ENCODE measurements at places on chromosomes 2 and 18.

- DNase-seq, result peak; percentile 75
Measured at GRCh38 chr2:178404368-178404767, 46.6 kb downstream of the PRKRA start.

GRCh38 chr2:218003281-218003944 is 618 bp upstream of the TNS1 start:
- DNase-seq, result peak; percentile 92

GRCh38 chr2:9779596-9780264 is 63.5 kb upstream of the TAF1B start:
- no peak for DNase-seq

GRCh38 chr2:207223051-207223450 is 57.3 kb upstream of the KLF7 start:
- no peak for DNase-seq

DNA sequence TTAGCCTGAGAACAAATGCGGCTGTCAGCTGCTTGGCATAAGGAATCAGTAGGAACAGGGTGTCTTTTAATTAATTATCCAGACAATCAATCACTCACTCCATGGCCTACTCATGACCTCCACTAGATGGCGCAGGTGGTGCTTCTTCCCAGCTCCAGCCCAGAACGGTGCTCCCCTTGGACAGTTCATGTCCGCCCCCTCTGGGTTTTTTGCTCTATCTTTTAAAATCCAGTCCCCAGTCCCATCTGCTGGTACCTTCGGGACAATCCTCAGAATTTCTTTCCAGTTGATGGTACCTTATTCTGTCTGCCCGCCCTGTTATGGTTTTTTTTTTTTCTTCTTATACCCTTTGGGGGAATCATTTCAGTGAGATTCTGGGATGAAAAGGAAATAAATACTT is 99.8 kb downstream of the CACNB4 start:
- DNase-seq, result peak; percentile 42

- no peak for DNase-seq
Measured at GRCh38 chr18:77138270-77138669, 5.7 kb upstream of the MBP start.

GRCh38 chr2:168246483-168247340 is 683 bp downstream of the STK39 start:
- peak; percentile 78 for DNase-seq

DNA sequence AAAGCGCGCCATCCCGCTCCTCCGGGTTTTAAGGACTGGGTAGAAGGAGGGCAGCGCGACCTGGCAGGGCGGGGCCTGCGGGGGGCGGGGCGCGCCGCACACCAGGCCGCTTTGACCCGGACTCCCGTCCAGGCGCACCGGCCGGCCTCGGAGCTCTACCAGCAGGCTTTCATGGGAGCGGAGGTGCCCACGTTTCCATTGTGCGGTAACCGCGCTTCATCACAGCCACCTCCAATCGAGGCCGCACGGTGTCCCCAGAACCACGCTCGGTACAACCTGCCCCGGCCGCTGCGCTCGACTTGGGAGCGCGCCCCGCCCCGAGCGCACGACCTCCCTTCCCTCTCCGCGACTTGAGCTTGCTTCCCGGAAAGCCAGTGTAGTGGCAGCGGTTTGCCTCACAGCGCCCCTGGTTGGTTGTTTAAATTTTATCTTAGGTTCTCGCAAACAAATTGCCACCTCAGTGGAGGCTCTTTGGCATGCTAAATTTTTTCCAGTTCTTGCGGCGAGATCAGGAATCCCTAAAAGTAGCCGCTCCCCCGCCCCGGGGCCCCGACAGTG is 280 bp upstream of the CYP1B1 start:
- DNase-seq, result peak; percentile 89

GRCh38 chr18:79657342-79657996 is 22.1 kb upstream of the CTDP1 start:
- DNase-seq, result no peak

- no peak for DNase-seq
Measured at GRCh38 chr18:74197705-74198341, 49.5 kb downstream of the TIMM21 start.

- DNase-seq, result no peak
Measured at GRCh38 chr18:9772847-9773677, 65.0 kb downstream of the RAB31 start.

DNA sequence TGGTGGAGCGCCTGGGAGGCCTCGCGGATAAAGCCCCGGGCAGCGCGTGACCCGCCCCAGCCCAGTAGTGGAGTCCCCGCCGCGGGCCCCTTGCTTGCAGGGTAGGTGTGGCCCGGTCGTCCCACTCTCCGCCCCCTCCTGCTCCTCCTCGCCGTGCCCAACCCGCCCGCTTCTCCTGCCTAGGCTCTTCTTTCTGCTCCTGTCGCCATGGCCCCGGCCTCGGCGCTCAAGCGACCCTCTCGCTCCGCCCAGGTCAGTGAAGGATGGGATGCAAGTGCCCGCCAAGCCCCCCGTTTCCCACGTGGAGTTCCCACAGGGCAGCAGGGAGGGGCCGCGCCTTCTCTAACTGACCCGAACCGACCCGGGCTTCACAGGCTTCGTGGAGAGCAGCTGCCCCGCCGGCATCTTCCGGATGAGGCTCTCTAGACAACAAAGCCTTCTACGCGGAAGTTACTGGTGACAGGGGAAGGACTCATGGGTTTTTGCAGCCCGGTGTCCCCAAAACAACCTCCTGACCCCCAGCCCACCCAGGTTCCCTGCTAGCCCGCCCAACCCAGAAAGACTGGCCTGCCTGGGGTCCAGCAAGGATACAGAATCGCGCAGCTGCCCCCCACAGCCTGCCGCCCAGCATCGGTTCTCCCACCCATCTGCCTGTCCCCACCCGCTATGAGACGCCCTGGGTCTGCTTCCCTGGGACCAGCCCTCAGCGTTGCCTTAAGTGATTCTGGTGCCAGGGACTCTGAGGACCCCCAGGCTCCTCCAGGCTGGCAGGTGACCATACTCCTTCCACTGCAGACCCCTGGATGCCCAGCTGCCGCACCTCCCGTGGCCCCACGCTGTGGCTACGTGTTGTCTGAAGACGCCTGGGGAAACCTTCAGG is 32.8 kb downstream of the TTC32 start:
- DNase-seq, result peak; percentile 80
